ENCODE measurements at places on chromosomes 6 and 20.
A peak's percentile ranks its signal among the peaks of the same experiment; 100 is the strongest.

DNA sequence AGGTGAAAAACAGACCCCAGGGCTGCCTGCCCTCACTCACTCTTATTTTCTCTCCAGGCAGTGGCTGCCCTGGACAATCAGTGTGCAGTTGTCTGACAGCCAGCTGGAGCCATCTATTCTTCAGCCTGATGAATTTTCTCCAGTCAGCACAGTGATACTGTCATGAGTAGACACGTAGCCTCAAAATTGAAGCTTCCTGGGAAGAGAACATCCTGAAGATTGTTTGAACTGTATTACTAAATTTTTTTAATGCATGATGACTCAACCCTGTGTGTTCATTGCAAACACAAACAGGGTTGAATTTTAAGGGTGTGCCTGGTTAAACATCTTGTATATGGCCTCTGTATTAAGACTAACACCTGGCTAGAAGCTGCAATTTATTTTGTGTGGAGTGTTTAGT, 49.8 kb upstream of the STXBP5 start:
- no peak for DNase-seq

DNA sequence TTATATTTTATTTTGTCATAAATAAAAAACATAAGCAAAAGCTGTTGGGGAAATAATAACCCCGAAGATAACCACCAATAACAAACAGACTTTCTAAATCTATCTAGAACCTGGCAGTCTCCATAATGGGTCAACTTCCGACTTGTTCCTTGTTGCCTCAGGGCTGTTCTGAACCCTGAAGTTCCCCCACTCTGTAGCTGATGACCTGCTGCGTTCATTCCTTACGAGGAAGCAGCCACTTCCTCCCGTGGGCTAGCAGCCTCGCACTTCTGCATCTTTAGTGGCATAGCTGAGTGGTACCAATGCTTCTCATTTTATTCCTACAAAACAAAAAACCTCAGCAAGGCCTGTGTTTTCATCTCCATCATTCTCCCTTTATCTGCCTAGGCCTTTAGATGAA, 103.0 kb downstream of the PLEKHG1 start:
- DNase-seq: no peak

GRCh38 chr20:56711018-56711417, 81.9 kb downstream of the TFAP2C start:
- no peak for DNase-seq

- no peak for DNase-seq
These were observed 31.7 kb downstream of the FOXC1 start for GRCh38 chr6:1641343-1641885.

- no peak for DNase-seq
These were observed 35.1 kb upstream of the ANKEF1 start for GRCh38 chr20:9999645-10000044.

GRCh38 chr6:16766043-16766536, 4.8 kb upstream of the ATXN1 start:
- DNase-seq: peak; percentile 23

- no peak for DNase-seq
These were observed 144.2 kb downstream of the BTBD9 start for GRCh38 chr6:38495518-38495917.

DNA sequence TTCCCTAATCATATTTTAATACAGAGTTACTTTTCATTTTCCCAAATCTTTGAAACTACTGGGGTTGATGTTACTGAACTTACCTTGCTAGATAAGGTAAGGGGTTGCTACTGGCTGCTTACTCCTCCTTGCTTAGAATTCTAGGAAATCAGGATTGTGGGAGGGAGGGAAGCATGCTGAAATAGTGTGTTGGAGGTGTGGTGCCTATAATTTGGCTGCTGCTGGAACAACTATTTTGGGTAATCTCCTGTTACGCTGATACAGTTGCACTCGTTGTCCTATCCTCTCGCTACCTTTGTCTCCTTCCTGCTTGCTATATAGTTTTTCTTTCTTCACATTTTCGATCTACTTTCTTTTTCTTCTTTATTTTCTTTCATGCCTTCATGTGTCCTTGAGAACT, 83.7 kb downstream of the BMP2 start:
- DNase-seq: no peak

GRCh38 chr6:99520855-99521632, 5.8 kb upstream of the USP45 start:
- peak; percentile 87 for DNase-seq

- DNase-seq: no peak
These were observed 18.3 kb downstream of the CPNE5 start for GRCh38 chr6:36820700-36821580.

DNA sequence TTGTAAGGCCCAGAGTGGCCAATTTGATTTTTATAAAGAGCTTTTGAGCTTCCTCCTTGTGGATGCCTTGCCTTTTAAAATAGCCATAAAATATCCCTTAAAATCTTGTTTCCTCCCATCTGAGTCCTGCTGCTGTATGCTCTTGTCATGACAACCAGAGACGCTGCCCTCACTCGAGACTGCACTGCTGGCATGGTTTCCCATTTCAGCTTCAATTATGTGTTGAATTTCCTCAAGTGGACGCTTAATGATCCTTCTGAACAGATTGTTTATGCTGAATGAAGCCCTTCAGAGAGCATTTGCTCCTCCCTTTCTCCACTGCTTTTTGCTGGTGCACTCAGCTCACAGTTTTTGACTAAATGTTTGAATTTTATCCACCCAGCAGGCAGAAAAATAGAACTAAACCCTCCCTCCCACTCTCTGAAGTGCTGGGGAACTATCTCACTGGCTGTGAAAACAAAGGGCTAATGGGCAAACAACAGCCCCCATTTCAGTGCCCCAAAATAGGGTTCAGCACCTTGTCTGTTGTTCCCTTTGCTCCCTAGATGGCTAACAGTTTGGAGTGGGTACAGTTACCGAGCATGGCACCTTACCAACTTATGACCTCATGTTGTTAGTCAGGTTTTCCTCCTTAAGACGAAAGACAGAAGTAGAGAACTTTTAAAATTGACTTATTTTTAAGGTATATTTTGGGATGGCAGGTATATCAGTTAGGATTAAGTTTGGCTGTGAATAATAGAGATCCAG, 45.5 kb upstream of the RNF8 start:
- DNase-seq: no peak

GRCh38 chr6:13558718-13559117, 15.7 kb upstream of the SIRT5 start:
- DNase-seq: no peak

DNA sequence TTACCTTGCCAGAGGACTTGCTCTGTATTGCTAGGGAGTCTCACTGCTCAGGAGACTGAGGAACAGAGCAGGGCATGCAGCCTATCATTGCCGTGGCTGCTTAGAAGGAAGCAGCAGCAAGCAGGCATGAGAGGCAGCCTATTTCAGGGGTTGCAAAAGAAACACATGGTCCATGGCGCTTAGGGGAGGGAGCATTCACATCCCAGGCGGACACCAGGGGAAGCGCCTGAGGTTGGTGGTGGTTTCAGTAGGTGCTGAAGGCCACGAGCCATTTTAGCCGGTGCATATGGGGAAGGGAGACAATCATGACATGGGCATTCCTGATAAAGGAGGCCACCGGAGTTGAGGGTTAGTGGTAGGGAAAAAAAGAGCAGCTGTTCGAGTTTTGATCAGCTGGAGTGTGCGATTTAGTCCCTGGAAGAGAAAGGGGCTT, 20.9 kb downstream of the FARS2 start:
- no peak for DNase-seq

DNA sequence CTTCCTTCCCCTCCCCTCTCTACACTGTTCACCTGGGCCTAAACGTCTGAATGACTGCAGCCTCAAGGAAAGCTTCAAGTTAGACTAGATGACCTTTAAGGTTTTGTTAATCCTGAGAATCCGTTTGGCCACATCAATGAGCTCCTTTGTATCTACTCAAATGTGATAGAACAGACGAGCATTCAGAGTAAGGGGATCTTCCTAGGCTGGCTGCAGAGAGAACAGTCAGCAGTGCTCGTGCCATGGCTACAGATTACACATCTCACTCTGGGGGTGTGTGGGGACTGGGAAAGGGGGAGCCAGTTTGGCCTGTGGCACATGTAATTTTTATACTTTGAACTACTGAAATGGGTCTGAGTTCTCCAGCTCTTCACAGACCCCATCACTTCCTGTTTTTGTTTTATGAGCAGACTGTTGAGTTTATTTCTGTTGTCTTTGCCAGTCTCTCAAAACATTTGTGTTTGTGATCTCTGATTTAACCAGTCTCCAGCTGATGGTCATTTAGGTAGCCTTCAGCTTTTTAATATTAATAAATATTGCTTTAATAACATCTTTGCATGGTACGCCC, 50.9 kb downstream of the KCNS1 start:
- no peak for DNase-seq

DNA sequence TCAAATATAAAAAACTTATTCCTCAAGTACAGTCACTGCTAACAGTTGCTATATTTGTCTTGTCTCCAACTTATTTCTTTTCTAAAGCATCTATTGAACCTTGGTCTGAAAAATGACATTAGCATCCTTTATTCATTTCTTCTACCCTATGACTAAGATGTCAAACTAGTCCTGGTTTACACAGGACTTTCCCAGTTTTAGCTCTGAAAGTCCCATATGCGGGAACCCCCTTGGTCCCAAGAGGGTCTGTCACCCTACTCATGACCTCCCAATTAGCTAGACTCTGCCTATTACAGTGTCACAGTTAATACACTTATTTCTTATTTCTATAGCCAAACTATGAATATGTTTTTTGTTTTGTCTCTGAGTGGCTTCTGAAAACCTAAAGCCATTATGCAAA, 37.1 kb downstream of the PLEKHG1 start:
- DNase-seq: no peak

GRCh38 chr6:121967631-121968030, 431.8 kb upstream of the HSF2 start:
- no peak for DNase-seq

GRCh38 chr6:168080393-168081077, 1.5 kb upstream of the FRMD1 start:
- DNase-seq: no peak

GRCh38 chr6:111566873-111567517, 38.7 kb downstream of the TRAF3IP2 start:
- DNase-seq: no peak

GRCh38 chr20:49486064-49486463, 3.6 kb upstream of the KCNB1 start:
- no peak for DNase-seq

DNA sequence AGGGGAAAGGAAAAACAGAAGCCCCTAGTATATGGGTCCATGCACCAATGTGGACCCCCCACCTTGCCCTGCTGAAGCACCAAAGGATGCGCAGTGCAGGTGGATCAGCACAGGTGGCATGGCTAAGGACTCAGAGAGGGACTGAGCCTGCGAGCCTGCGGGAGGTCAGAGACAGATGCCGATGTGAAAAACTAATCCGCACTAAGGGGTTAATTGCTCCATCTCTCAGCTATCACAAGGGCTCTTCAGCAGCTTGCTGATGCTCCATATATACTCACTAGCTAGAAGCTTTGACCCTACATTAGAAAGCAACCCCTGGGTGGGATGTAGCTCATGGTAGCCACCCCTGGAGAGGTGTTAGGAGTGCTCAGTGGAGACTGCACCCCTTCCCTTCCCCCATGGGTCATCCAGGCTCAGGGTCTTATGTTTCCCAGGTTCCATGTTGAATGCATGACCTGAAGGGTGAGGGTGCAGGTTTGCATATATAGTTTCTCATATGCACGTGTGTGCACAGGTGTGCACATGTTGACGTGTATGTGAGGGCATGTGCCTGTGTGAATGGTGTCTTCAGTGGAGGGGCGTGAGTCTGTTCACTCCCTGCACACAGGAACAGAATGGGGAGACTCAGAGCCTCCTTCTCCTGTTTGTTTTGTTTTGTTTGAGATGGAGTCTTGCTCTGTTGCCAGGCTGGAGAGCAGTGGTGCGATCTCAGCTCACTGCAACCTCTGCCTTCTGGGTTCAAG, 13.4 kb upstream of the IP6K3 start:
- no peak for DNase-seq

DNA sequence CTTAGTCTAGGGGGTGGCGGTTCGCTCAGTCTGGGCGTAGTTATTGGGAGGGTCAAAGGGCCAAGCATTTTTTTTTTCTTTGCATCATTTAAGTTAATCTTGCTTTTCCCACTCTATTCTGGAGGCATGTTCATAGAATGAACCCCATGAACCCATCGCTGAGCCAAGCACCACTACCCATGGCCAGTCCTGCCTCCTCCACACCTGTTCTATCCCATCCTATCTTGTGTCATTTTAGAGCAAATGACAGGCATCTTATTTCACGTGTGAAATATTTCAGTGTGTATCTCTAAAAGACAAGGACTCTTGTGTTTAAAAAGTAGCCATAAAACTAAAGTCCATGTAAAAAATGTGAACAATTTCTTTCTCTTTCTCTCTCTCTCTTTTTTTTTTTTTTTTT, 13.9 kb downstream of the SRC start:
- no peak for DNase-seq

DNA sequence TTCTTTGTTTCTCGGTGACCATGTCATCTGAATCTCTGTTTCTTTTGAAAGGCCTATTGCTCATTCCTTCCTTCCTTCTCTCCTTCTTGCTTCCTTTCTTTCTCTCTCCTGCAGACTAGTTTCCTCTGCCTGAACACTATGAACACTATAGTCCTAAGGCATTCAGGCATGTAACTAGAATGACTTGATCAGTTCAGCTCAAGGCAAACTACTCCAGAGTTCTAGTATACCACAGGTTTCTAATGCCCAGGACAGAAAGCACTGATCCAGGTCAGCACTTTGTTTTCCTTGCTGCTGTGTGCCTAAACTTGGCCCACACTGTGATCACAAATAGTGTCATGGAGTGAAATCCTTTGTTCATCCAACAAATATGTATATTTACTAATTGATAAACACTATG, 324.1 kb upstream of the GJE1 start:
- DNase-seq: no peak

DNA sequence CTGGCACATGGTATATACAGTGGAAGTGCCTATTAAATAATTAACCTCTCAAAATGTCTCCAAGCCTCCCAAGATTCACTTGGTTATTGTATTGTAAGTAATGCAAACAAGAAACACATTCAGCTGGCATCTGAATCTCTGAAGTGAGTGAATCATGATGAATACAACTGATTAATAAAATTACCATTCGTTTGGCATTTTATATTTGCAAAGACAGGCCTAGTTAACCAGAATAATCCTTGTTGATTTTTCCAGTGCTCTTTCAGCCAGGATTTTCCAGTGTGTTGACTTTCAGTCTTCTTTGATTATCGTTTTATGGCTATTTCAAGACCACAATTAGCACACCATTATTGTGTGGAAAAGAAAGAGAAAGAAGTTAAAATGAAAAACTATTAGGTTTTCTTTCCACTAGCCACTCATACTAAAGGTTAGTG, 20.3 kb downstream of the SLC22A2 start:
- DNase-seq: no peak

DNA sequence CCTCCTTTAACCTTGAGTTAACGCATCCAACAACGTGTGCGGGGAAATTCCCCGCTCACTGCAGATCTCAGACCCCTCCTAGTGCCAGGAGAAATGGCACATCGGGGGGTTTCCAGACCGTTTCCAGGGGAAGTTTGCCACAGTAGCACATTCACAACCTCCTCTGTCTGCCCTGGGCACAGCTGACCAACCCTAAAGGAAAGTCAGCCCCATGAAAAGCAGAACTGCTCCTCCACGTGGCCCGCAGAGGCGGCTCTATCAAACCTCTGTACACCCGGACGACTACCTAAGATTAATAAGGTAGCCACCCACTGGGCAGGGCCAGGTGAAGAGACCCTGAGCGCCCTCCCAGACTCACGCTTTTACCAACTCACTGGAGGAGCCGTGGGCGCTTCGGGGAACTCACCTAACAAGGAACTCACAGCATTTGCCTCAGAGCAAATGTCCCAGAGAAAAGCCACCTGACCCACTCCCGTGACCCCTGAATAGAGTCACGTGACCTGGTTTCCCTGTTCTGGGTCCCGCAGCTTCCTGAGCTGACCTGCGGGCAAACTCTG, 93.1 kb downstream of the PRND start:
- peak; percentile 70 for DNase-seq
